Choroid plexus epithelial cell (primary cell): ENCODE measurements at places on chromosomes 5 and 9.
A peak's percentile ranks its signal among the peaks of the same experiment; 100 is the strongest.

- peak; percentile 74 for DNase-seq
These were observed 191.2 kb downstream of the DAB2IP start for GRCh38 chr9:121842612-121842978.

GRCh38 chr9:81855538-81855937 is 72.7 kb upstream of the SPATA31D4 start:
- DNase-seq, result peak; percentile 85

GRCh38 chr5:53580547-53580946 is 20.1 kb downstream of the NDUFS4 start:
- no peak for DNase-seq

- no peak for DNase-seq
These were observed 44.5 kb upstream of the SLC6A19 start for GRCh38 chr5:1156754-1157460.

GRCh38 chr9:113508111-113508749 is 44.7 kb downstream of the RGS3 start:
- peak; percentile 19 for DNase-seq

DNA sequence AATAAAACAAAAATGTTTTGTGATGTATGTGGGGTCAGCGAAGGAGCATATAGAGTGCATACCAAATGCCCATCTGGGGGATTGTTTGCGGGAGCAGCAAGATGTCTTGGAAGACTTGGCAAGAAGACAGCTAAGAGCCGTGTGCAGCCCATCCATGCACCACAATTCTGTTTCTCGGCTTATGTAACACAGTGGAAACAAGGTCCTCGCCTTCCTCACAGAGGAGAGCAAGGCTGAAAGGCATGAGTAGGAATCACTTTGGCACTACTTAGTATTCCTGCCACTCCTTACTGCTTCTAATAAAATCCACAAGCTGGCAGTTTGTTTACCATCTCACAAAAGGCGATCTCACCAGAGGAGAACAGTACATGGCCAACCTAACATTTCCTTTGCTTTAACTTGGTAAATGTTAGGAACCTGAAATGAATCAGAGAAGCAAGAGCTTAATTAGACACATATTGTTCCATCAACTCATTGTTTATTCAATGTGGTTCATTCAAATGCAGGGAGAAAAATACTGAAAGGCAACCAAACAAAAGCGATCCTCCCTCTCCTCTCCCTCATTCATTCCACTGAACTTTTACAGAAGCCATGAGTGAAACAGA is 648.1 kb downstream of the ACTL7B start:
- DNase-seq, result peak; percentile 38

DNA sequence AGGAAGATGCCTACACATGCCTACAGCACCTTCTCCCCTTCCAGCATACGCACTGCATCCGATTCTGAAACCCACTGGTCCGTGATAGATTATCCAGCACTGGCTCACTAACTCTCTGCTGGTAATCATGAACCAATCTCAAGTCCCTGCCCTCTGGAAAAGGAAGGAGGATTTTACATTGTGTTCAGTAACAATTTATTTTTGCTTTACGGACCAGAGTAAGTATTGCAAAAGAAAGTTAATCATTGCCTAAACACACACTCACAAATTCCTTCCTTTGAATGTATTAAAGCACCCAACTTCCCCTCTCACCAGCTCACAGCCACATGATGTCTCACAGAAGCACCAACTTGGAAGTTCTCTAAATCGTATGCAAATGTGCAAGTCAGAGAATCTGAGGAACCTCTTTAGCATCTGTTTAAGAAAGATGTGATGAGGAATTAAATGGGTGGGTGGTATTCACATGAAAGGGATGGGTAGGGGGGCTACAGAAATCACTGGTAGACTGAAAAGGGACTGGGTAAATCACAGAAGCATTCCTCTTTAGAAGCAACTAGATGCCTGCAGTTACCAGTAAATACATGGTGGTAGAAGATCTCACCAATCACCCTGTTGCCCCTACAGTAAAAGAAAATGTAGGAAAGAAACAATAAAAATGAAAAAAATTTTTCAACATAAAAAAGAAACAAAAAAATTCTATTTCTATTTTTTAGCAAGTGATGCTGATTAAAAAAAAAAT is 8.4 kb downstream of the GNAQ start:
- DNase-seq, result peak; percentile 91

DNA sequence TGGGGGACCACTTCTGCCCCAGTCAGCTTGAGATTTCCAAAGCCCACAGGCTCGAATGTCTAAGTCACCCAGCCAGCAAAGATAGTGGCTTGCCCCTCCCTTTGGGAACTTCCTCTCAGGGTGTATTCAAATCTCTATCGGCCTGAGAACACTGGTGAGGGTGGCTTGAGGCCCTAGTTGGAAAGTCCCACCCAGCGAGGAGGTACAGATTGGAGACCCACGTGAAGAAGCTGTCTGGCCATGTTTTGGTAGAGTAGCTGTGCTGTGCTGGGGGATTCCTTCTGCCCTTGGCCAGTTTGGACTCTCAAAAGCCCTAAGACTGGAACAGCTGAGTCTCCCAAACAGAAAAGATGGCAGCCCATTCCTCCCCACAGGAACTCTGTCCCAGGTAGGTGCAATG is 172.7 kb upstream of the RIOK2 start:
- no peak for DNase-seq

DNA sequence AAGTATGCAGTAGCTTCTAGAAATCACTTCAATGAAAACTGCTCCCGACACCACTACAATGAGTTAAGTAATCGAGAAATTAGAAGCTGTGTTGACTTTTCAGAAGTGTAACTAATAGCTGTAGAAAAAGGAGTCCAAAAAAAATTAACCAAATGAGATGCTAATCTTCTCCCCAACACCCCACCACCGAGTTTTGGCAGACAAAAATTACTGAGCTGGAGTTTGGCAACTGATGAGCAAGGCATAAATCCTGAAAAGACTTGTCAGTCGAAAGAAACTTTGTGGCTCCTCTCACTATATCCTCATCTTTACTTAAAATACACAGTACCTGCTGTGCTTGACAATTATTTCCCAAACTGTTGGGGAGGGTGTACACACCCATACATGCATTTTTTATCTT is 191.9 kb downstream of the EBF1 start:
- no peak for DNase-seq

DNA sequence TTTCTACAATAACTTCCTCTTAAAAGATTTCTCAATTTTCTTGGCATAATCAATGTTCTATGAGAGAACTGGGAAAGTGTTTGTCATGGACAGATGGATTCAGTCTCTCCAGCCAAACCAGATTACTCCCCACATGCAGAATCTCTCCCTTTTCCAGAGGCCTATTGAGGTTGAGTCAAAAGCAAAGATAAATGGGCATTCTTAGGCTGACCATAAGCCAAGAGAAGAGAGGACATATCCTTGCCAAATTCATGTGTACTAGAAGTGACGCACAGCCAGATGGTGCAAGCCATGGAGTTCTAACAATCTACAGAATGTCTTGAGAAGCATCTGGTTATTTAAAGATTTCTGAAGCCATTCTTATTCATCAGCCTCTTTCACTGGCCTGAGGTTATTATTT is 2115.0 kb downstream of the MAT2B start:
- DNase-seq, result no peak
